ENCODE measurements at places on chromosomes 2 and 18.

DNA sequence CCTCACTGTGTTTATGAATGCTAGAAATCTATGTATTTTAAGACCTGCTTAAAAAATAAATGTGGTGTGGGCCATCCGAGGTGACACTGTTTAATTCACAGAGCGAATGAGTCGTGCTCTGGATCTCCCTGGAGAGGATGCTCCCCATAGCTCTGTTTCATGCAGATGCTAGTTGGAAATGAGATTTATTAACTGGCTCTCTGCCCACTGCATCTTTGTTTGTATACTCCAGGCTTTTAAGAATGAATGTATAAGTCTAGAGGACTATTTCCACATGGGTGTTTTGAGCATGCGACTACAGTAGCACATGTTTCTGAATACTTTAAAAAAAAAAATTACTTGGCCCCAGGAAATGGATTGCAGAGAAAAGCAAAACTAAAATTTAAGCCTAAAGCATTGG is 3.9 kb downstream of the MAPRE2 start:
- peak; percentile 72 for DNase-seq

DNA sequence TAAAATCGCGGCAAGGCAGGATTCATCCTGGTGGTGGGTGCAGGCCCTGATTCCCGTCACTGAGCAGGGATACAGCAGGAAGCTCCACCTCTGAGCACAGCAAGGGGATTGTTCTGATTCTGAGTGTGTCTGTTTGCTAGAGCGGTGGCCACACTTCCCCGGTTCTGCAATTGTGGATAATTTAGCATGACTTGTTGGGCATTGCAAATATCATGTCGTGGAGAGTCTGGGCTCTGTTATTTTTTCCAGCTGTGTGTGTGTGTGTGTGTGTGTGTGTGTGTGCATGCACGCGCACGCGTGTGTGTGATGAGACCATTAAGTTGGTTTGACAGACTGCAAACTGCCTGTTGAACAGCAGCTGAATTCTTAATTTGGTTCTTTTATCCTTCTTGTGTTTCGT is 4.1 kb upstream of the TMEM18 start:
- no peak for DNase-seq

- DNase-seq = no peak
Measured at GRCh38 chr2:72104821-72105588, 42.7 kb downstream of the CYP26B1 start.

DNA sequence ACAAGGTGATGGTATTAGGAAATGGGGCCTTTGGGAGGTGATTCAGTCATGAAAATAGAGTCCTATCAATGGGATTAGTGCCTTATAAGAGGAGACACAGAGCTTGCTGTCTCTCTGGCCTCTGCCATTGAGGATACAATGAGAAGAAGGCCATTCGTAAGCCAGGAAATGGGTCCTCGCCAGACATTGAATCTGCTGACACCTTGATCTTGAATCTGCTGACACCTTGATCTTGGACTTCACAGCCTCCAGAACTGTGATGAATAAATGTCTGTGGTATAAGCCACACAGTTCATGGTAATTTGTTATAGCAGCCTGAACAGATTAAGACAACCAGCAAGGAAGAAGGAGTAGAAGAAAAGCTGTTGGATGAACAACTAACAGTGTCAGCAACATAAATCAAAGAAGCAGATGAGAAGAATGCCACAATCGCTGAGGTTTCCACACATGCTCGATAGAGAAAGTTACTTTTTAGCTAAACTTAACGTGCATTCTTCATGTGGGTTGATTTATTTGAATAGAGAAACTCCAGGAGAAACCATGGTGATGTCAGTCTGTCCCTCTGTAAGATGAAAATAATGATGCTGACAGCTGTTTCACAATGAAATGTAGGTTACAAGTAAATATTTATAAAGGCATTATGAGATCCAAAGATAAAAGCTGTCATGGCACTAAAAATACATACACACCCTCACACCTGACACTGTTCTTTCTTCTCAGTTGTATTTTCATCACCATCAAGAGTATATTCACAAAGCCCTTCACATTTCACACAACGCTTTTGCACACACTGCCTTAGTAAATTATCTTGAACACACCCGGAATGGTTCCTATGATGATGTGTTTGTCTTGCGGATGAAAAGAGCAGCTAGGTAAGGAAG is 153.7 kb upstream of the NCK2 start:
- no peak for DNase-seq

Measured in EH (cell line).